Heart right ventricle (tissue), 16 donors: ENCODE measurements at places on chromosomes 7 and 10.

GRCh38 chr7:50156706-50157105 is 63.7 kb upstream of the ZPBP start:
- DNase-seq, result no peak

GRCh38 chr7:8295638-8296361 is 33.8 kb upstream of the ICA1 start:
- DNase-seq, result no peak

- no peak for DNase-seq
Measured at GRCh38 chr10:62617652-62618051, 186.9 kb upstream of the ADO start.

DNA sequence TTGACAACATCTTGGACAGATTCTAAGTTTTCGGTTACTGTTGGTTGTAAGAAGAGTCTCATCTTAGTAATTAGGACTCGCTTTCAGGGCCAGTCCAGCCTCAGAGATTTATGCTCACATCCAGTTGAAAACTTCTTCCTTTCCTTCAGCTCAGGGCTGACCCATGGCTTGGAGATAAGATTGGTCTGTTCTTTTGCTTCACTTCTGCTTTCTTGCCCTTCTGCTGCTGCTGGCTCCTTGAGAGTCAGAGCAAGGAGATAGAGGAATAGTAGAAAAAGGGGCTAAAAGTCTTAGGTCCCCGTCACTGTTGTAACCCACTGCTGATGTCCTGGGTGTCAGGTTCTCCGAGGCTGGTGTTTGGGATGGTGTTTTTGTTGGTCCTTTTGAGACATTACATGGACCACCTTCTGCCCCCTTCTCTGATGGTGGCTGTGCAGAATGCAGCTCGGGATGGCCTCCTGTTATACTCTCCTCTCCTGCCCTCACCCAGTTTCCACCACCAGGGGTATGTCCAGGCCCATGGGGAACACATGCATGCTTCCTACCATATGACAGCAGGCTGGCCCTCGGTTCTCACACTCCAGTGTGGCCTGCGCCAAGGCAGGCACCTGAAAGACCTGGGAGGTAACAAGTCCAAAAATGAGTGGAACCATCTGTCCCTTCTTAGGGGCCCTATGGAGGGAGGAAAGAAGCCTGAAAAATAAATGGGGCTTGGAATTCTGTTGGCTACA is 67.8 kb upstream of the PCBD1 start:
- DNase-seq, result no peak

DNA sequence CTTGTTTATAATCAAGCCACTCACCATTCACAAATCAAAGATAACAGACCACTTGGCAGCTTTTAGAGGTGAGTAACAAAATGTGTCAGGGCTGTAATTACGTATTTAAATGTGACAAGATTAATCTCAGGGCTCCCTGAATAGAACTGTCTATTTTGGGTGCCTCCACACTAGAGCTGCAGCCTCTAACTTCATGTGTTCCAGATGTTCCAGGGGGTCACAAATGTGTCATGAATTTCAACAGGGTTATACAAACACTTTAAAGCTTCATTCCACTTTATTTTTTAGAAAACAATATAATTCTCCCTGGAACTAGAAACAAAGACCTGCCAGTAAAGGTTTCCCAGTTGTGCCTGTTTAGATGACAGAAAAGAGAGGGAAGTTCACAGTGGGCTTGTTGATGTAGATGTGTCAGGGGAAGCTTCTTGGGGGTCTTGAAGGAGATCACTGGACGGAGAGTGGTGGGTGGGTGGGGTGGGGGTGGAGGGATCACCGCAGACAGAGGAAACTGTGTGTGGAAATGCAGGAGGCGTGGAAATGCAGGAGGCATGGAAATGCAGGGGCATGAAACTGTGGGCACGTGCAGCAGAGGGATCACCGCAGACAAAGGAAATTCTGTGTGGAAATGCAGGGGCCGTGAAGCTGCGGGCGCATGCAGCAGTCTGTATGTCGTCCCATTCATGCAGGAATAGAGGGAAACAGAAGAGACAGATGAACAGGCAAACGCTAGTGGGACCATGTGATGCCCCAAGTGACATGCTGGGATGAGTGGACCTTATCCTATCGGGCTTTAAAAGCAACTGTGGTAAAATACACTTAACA is 42.0 kb upstream of the TRIL start:
- no peak for DNase-seq
